ENCODE measurements at places on chromosomes 2 and 18. TPM values are rescaled to one million over a fixed set of nuclear protein-coding genes. Genes with fewer than 3 reads are reported as not detected.
A peak's percentile ranks its signal among the peaks of the same experiment; 100 is the strongest.

GRCh38 chr18:69885841-69886531 is 61.7 kb downstream of the CD226 start:
- DNase-seq, result no peak
- H3K4me1 ChIP-seq, result no peaks in the 10 kb centered on the region
- H3K27ac ChIP-seq, result no peak overlapping the region
- no peaks in the 10 kb centered on the region for H3K36me3 ChIP-seq
- H3K4me3 ChIP-seq, result no peak overlapping the region
- no peaks in the 10 kb centered on the region for H3K27me3 ChIP-seq

GRCh38 chr2:241804326-241805229 is 4.4 kb upstream of the NEU4 start:
- peaks cover 7% of the 10 kb centered on the region for H3K4me1 ChIP-seq
- H3K27ac ChIP-seq, result no peak overlapping the region
- peak; percentile 14 for DNase-seq

DNA sequence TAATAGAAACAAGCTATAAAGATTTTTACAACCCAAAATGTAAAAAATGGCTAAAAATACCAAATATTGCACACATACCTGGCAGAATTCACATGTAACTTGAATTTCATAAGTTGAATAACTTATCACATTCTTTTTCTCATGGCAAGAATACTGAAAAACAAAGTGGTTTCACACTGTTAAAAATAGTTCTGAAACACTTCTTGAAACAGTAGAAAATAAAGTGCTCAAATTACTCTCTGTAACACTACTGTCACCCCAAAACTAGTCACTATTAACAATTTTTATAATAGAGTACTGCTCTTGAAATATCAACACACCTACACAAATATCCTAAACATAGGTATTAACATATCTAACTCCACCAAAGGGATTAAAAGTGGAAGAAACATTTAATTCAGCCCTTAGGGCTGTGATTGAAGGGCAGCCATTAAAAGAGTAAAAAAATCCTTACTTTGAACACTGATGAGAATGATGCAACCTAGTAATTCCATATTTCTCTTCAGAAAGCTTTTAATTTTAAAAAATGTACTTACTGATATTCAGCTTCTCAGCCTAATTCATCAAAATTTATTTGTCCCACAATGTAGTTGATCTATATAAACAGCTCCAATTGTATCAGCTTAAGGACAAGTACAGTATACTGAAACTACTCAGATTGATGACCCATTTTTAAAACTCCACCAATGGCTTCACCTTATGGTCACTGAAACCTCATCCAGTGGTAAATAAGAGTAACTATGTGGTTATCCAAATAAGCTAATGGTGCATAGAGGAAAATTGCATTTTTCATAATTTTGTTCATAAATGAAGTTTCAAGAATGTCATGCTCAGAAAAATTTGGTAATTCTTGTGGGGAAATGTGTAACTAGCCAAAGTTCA is 31.4 kb downstream of the ATF2 start:
- no peaks in the 10 kb centered on the region for H3K36me3 ChIP-seq
- no peaks in the 10 kb centered on the region for H3K27me3 ChIP-seq
- no peak overlapping the region for H3K27ac ChIP-seq

The PIEZO2 gene
- 0.03 TPM for polyA plus RNA-seq

The HOXD13 gene
- not detected for polyA plus RNA-seq

DNA sequence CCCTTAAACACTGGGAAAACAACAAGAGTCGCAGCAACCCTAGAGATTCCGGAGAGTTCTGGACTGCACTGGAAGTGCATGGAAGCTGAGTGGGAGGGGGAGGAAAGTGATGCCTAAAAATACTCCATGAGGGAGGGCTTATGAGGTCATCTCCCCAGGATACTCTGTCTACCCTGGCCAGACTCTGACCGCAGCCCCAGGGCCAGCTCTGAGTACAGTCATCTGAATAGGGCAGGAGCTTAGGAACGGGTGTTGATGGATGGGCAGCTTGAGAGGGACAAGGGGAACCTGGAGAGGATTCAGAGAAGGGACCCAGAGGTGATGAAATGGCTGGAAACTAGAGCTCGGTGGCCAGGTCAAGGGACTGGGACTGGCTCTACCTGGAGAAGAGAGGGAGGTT is 79.3 kb upstream of the IGFBP5 start:
- DNase-seq, result peak; percentile 93
- H3K4me3 ChIP-seq, result peak overlapping the region; percentile 37
- peak overlapping the region; percentile 94 for H3K27ac ChIP-seq
- H3K4me1 ChIP-seq, result peaks cover 37% of the 10 kb centered on the region
- H3K36me3 ChIP-seq, result no peaks in the 10 kb centered on the region
- H3K27me3 ChIP-seq, result no peaks in the 10 kb centered on the region

- H3K27me3 ChIP-seq, result no peaks in the 10 kb centered on the region
- no peak overlapping the region for H3K27ac ChIP-seq
- no peaks in the 10 kb centered on the region for H3K36me3 ChIP-seq
- no peak for DNase-seq
These were observed 3.3 kb downstream of the NCK2 start for GRCh38 chr2:105747991-105748390.

The RBM44 gene
- polyA plus RNA-seq, result 0.39 TPM

The FOXI3 gene
- not detected for polyA plus RNA-seq

The FOSL2 gene
- polyA plus RNA-seq, result 20.1 TPM

DNA sequence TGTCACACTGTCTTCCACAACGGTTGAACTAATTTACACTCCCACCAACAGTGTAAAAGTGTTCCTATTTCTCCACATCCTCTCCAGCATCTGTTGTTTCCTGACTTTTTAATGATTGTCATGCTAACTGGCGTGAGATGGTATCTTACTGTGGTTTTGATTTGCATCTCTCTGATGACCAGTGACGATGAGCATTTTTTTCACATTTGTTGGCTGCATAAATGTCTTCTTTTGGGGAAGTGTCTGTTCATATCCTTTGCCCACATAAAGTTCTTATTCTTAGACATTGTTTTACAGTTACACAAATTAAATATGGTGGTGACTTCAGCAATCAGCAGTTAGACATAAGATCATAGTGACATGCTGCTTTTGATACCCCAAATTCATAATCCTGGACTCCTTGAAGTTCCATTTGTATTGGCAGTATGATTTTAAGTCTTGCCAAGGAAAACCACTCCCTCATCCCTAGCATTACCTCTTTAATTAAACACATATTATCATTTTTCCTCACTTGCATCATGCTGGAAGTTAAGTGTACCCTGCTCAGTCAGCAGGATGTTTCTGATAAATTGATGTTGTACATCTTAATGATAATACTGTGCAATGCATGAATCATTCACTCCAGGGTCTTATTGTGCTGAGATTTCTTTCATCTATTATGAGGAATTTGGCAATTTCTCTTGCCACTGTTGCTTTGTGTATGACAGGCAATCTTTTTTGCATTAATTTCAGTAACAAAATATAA is 67.6 kb upstream of the STAT1 start:
- H3K4me3 ChIP-seq, result no peak overlapping the region
- no peaks in the 10 kb centered on the region for H3K27me3 ChIP-seq
- no peak for DNase-seq

GRCh38 chr2:60416221-60417008 is 137.0 kb downstream of the BCL11A start:
- H3K4me3 ChIP-seq, result no peak overlapping the region
- peak; percentile 43 for DNase-seq
- no peaks in the 10 kb centered on the region for H3K27me3 ChIP-seq
- no peaks in the 10 kb centered on the region for H3K36me3 ChIP-seq
- no peak overlapping the region for H3K27ac ChIP-seq
- H3K4me1 ChIP-seq, result peaks cover 4% of the 10 kb centered on the region

The CAPN14 gene
- 0.03 TPM for polyA plus RNA-seq

The IL36RN gene
- not detected for polyA plus RNA-seq

DNA sequence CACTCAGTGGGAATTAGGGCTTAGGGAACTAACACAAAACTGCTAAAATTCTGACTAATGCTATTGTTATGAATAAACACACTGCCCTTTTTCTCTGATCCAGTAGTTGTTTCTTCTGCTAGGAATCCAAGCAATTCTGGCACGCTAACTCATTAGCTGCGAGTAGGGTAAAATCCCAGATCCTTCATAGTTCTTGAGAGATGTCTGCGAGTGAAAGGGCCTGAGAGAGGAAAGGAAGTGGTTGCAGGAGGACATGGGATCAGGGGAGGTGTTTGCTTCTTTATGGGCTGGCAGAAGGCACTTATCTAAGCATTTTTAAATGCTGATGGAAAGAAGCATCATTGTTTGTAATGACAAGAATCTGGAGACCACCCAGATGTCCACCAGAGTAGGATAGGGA is 9.4 kb downstream of the MAP3K19 start:
- H3K4me1 ChIP-seq, result no peaks in the 10 kb centered on the region
- no peaks in the 10 kb centered on the region for H3K27me3 ChIP-seq
- DNase-seq, result no peak
- H3K27ac ChIP-seq, result no peak overlapping the region
- H3K36me3 ChIP-seq, result no peaks in the 10 kb centered on the region

GRCh38 chr2:48112911-48113680 is 206.8 kb upstream of the FBXO11 start:
- H3K27ac ChIP-seq, result no peak overlapping the region
- no peak overlapping the region for H3K4me3 ChIP-seq
- peaks cover 4% of the 10 kb centered on the region for H3K4me1 ChIP-seq
- no peak for DNase-seq
- no peaks in the 10 kb centered on the region for H3K27me3 ChIP-seq

The EN1 gene
- polyA plus RNA-seq, result 0.71 TPM

DNA sequence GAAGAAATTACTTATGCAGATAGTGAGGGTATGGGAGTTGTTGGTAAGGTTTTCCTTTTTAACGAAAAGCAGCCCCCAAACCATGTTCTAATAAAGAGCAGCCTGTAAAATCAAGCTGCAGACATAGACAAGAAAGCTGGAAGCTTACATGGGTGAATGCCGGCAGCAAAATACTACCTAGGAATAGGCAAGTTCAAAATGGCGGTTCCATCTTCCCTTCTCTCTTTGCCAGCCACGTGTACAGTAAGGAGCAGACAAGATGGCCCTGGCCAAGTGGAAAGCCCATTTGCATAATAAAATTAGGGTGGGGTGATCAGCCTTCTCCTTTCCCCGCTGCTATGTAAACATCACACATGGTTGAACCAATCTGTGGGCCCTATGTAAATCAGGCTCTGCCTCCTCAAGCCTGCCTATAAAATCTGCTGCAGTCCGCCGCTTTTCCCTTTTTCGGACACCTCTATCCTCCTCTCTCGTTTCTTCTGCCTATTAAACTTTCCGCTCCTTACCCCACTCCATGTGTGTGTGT is 155.0 kb downstream of the ZBTB7C start:
- no peak overlapping the region for H3K4me3 ChIP-seq
- DNase-seq, result no peak
- H3K36me3 ChIP-seq, result no peaks in the 10 kb centered on the region
- H3K27ac ChIP-seq, result no peak overlapping the region
- no peaks in the 10 kb centered on the region for H3K4me1 ChIP-seq

The BZW1 gene
- 163 TPM for polyA plus RNA-seq

GRCh38 chr2:130823171-130823885 is 13.4 kb upstream of the ARHGEF4 start:
- no peak overlapping the region for H3K4me3 ChIP-seq
- H3K27me3 ChIP-seq, result peaks cover 2% of the 10 kb centered on the region
- no peak overlapping the region for H3K27ac ChIP-seq
- H3K4me1 ChIP-seq, result no peaks in the 10 kb centered on the region
- H3K36me3 ChIP-seq, result no peaks in the 10 kb centered on the region

DNA sequence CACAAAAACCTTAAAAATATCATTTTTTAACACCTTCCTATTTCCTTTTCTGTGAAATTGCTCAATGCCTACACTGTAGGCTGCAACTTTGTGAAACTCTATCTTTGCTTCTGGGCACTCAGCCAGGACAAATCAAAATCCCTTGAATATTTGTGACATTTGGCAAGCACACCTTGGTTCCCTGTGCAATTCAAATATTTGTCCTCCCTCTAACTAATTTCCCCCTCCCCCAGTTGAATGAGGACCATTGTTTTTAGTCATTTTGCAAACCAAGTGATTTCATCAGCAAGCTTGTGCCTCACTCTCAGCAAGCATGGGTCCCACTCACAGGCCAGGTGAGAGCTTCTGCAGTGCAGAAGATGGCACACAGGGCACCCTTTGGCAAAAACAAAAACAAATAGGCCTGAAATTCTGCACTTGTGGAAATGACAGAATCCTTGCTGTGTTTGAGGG is 541.5 kb downstream of the CNTNAP5 start:
- DNase-seq, result no peak
- no peaks in the 10 kb centered on the region for H3K27me3 ChIP-seq
- no peaks in the 10 kb centered on the region for H3K4me1 ChIP-seq
- H3K27ac ChIP-seq, result no peak overlapping the region
- H3K4me3 ChIP-seq, result no peak overlapping the region

DNA sequence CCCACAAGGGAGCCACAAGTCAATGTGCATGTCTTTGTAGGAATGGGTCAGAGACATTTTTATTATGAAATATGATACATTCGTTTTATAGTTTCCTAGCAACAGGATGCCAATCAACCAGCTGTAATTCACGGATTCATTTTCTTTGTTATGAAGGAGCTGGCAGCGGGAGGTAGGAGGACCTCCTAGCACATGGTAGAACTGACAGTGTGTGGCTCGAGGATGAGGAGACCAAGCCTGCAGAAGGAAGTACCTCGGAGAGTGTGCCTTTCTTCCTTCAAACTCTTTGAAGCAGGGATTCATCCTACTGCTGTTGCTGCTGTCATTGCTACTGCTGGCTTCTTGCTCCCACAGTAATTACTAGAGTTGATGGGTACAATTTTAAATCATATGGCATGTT is 504.8 kb upstream of the KLHL29 start:
- no peak overlapping the region for H3K27ac ChIP-seq
- no peaks in the 10 kb centered on the region for H3K36me3 ChIP-seq
- DNase-seq, result no peak
- H3K27me3 ChIP-seq, result peaks cover 2% of the 10 kb centered on the region
- H3K4me1 ChIP-seq, result no peaks in the 10 kb centered on the region
- no peak overlapping the region for H3K4me3 ChIP-seq

- DNase-seq, result no peak
- H3K4me1 ChIP-seq, result peaks cover 30% of the 10 kb centered on the region
- no peak overlapping the region for H3K4me3 ChIP-seq
- H3K27ac ChIP-seq, result no peak overlapping the region
- H3K27me3 ChIP-seq, result no peaks in the 10 kb centered on the region
These were observed 210.5 kb downstream of the HDAC4 start for GRCh38 chr2:239190361-239190760.

The ATOH8 gene
- polyA plus RNA-seq, result 48.7 TPM

DNA sequence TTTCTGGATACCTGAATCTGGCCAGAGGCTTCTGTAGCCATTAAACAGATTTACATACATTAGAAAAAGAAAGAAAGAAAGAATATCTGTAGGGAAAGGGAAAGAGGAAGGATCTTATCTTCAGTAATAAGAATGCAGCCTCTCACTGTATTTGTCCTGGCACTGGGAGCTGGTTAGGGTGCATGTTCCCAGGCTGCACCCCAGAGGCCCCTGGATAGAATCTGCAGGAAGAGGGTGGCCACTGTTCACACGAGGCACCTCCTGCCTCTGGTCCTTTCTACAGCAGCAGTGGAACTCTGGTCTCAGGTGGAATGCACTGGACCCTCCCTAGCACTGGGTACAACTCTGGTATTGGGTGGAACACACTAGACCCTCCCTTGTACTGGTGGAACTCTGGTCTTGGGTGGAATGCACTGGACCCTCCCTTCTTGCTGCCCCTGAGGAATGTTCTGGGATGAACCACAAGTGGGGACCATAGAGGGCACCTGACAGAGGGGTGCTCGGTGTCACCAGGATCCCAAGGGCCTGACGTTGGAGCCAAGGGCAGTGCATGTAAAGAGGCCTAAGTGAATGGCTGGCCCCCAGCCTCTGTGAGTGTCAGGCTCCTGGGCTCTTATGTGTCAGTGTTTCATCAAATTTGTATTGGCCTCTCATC is 27.4 kb upstream of the PXDN start:
- no peaks in the 10 kb centered on the region for H3K36me3 ChIP-seq
- no peaks in the 10 kb centered on the region for H3K27me3 ChIP-seq
- no peaks in the 10 kb centered on the region for H3K4me1 ChIP-seq
- no peak overlapping the region for H3K4me3 ChIP-seq
- H3K27ac ChIP-seq, result no peak overlapping the region
